NCI-H1930 (cell line): ENCODE measurements at places on chromosomes 2 and 18.

DNA sequence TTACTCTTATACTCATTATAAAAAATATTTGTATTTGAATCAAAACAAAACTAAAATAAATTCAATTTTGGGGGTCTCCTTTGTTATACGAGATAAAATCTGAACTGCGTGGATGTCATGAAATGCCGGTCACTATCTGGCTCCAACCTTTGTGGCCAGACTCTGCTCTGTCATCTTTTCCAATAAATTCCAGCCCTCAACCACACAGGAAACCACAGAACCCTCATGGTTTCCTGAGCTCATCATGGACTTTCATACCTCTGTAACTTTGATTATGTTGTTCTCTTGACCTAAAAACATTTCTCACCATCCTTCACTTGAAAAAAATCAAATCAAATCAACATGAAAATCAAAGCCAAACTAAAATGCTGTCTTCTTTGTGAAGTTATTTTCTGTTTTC, 724.7 kb downstream of the METTL4 start:
- no peak for DNase-seq

- DNase-seq, result no peak
Observed at GRCh38 chr18:32252141-32252860, 62.5 kb downstream of the MEP1B start.

GRCh38 chr2:28311660-28312249, 80.9 kb upstream of the FOSL2 start:
- DNase-seq, result no peak

GRCh38 chr2:31524592-31524991, 56.1 kb downstream of the SRD5A2 start:
- no peak for DNase-seq

DNA sequence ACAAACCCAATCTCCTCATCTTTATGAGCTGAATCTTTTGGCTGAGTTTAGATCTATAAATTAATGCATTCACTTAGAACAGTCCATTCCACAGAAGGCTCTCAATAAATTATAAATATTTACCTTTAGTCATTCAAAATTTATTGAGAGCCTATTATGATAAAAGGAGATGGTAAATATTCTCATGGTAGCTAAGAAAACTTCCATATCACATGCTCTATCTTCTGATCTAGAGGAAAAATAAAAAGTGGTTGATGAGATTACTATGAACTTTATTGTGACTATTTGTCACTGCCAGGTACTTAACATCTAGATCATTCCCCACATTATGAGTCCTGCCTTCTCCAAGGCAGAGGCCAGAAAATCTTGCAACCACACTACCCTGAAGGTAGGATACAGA, 62.4 kb downstream of the L3MBTL4 start:
- DNase-seq, result no peak

GRCh38 chr2:128552806-128553551, 234.3 kb upstream of the HS6ST1 start:
- no peak for DNase-seq

GRCh38 chr2:230068016-230068650, 591 bp downstream of the SLC16A14 start:
- DNase-seq, result peak; percentile 51

- DNase-seq, result no peak
Observed at GRCh38 chr2:133570542-133570941, 2.3 kb upstream of the NCKAP5 start.

DNA sequence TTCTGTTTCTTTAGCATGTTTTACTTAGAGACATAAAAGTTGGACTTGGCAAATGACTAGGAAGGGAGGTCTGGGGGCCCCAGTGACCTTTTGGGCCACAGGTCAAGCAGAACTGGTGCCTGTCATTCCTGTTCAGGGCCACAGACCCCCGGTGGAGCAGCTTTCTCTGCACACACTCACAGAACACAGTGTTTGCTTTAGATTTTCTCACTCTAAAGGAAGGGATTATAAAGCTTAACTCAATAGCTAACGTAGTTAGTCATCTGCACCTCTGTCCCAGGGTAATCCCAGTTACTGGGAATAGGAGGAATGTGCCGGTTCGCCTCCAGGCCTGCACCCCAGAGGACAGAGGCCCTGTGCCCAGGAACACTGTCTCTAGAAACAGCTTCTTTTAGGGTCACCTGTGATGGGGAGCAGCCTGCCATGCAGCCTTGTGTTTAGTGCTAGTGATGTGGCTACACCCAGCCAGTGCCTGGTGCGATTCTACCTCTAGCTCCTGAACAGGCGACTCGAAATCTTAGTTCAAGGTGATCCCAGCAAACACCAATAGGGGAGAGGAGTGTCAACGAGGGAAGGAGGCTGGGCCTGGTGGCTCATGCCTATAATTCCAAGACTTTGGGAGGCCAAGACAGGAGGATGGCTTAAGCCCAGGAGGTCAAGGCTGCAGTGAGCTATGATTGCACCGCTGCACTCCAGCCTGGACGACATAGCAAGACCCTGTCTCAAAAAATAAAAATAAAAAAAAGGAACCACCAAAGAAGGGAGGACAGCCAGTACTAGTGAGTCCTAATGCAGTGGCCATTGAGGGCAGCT, 11.6 kb downstream of the SPATA3 start:
- DNase-seq, result no peak

DNA sequence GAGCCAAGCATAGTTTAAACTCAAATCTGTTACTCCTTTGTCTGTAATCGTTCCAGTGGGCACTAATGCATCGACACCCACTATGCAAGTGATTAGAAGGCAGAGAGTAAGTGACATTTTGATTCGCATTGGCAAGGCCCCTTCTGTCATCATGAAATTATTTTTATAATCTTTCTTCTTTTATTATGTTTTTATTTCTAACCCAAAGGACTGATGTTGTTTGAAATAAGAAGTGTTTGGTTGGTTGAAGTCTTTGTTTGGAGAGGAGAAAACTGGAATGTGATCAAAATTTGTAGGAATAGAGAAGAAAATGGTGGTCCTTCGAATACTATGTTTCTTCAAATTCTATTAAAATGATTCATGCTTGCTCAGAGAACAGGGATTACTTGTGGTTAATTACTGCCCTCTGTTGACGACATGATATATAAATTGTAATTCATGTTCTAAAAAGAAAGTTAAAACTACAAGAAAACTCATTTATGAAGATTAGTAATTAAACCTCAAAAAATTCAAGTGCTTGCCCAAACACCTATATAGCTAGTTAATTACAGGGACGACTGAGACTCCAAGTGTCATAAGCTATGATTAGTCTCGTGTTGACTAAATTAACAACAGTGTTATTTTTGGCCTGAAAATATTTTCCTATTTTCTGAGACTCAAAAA, 26.4 kb upstream of the TFPI start:
- DNase-seq, result no peak

DNA sequence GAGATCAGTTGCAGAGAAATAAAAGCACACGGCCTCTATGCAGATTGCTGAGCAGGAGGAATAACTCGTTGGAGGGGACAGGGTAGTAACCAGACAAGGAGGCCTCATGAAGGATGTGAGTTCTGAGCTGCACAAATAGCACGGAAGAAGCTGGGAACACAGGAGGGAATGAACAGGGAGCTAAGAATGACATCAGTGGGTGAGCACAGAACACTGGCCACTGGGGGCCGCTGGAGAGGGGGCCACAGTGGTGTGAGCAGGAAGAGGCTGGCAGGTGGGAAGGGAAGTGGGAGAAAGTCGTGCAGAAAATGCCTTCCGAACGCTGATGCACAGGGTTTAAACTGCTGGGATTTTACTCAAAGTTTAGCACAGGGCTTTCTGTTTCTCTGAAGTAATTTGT, 61.0 kb downstream of the ZAP70 start:
- DNase-seq, result no peak

DNA sequence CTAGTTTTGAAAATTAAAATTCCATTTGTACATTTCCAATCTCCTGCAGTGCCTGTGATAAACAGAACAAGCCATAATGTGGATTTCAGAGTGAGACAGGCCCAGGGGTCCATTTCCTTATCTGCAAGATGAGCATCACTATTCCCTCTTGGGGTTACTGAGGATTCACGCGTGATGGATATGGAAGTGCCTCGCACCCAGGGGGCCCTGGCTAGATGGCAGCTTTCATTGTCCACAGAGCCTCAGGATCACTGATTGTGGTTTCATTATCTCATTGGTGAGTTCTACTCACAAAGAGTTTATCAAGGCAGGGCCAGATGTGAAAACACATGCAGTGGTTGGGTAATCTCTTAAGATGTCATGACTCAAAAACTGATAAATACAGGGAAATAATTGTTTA, 11.6 kb downstream of the CNGA3 start:
- DNase-seq, result no peak

GRCh38 chr2:228105526-228106250, 75.8 kb downstream of the SPHKAP start:
- DNase-seq, result no peak

- peak; percentile 78 for DNase-seq
Observed at GRCh38 chr2:182890773-182891378, 24.4 kb upstream of the FRZB start.

DNA sequence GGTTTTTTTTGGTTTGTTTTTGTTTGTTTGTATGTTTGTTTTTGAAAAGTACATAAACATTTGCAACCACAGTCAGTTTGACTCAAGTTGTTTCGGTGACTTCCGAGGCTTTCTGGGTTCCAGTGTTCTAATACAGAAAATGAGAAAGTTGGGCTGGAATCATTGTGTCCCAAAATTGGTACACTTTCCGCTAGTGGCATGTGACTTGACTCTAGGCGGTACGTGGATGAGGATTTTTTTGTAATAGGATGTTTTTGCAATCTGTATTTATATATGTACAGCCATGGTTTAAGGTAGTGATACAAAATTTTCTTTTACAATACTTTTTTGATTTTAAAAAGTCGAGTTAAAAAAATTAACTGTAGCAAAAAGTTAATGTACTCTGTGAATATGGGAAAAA, 1.7 kb downstream of the MFF start:
- no peak for DNase-seq
